ENCODE measurements at places on chromosomes 6 and 20.
A peak's percentile ranks its signal among the peaks of the same experiment; 100 is the strongest.

DNA sequence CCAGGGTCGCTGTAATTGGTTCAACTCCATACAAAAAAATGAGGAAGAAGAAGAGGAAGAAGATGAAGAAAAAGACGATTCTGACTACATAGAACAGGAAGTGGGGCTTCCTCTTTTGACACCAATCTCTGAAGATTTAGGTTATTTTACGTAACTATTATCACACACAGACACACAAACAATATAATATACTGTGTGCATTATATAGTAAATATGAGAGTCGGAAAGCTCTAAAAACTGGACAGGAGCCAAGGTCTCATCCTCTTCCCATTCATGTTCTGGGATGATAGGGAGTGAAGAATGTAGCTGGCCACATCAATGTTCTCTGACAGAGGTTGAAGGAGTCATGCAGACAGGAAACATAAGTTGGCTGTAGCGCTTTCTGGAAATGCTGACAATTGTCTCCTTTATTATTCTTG lies 13.3 kb downstream of the RSPH4A start:
- no peak for DNase-seq

DNA sequence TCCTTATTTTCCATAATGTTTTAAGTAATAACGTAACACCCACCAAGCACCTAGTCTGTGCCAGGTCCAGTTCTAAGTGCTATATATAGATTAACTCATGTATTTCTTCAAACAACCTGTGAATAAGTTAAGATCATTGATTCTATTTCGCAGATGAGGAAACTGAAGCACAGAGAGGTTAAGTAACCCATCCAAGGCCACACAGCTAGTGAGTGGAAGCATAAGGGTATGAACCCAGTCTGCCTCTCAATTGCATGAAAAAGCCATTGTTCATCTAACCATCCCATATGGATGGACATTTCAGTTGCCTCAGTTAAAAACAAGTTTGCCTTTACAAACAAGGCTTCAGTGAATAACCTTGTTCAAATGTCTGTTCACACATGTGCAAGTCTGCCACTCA lies 20.8 kb downstream of the TGM6 start:
- DNase-seq = no peak

DNA sequence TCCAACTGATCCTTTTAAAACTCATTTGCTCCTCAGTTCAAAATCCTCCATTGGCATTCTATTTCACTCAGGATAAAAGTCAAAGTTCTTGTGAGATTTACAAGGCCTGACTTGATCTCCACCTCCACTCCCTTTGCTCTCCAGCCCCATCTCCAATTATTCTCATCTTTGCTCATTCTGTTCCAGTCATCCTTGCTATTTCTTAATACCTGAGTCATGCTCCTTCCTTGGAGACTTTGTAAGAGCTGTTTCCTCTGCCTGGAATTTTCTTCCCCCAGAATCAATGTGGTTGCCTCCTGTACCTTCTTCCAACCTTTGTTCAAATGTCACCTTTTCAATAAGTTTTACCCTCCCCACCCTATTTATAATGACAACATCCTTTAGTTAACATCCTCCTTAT lies 373.5 kb downstream of the HTR1B start:
- DNase-seq = peak; percentile 3

DNA sequence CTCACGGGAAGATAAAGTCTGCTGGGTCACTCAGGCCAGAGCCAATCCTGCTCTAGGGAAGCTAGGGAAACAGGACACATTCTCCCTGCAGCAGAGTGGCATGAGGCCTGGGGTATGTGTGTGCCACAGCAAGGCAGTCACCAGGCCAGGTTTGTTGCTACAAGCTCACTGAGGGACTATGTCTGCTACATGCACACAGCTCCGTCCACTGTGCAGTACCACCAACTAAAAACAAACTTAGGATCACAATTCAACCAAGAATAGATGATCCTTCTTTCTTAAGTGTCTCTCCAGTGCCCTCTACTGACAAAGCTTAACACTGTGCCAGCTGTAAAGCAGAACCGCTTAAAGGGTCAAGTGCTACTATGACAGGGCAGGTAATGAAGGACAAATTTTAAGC lies 192.5 kb downstream of the PTPRK start:
- DNase-seq = peak; percentile 20

- DNase-seq = no peak
Observed at GRCh38 chr6:15796844-15797243, 134.0 kb upstream of the DTNBP1 start.

- peak; percentile 10 for DNase-seq
Observed at GRCh38 chr6:127547215-127547614, 28.1 kb upstream of the MTCL3 start.

DNA sequence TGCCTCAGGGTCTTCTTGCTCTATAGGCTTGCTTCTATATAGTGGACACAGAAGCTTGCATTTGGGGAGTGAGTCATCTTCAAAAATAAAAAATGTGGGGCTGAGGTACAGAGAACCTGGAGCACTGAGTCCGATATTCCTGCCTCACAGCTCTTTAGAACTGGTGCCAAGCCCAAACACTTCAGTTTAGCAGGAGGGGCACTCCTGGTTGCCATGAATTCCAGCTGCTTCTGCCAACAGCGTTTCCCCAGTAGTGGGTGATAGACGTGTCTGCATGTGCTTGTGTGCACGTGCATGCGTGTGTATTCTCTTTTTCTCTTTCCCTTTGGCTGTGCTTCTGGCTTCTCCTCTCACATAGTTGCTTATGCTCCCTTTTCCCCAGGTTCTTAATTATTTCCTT lies 11.9 kb downstream of the DNPH1 start:
- no peak for DNase-seq

Data from trophoblast cell (in vitro differentiated cells and primary cell).